ENCODE measurements at places on chromosomes 4 and X.

- DNase-seq = no peak
Observed at GRCh38 chr4:123600987-123601904, 204.7 kb downstream of the SPRY1 start.

GRCh38 chrX:17030092-17030491 lies 83.6 kb downstream of the REPS2 start:
- no peak for DNase-seq

- no peak for DNase-seq
Observed at GRCh38 chrX:133722756-133723155, 262.6 kb downstream of the GPC3 start.

GRCh38 chr4:94412658-94413038 lies 39.1 kb upstream of the PDLIM5 start:
- DNase-seq = no peak

Data from occipital lobe (tissue), 3 donors.